Activated CD4-positive, alpha-beta T cell treated with anti-CD3 and anti-CD28 coated beads, Interleukin-2, Interleukin-6, amounts not matched to agents 100 ng/mL and 50 ng/mL, durations not matched to agents 16 hours and 8 hours (primary cell): ENCODE measurements at places on chromosomes 16 and 17.

GRCh38 chr17:28972437-28972836 lies 21.1 kb upstream of the PHF12 start:
- DNase-seq = no peak

DNA sequence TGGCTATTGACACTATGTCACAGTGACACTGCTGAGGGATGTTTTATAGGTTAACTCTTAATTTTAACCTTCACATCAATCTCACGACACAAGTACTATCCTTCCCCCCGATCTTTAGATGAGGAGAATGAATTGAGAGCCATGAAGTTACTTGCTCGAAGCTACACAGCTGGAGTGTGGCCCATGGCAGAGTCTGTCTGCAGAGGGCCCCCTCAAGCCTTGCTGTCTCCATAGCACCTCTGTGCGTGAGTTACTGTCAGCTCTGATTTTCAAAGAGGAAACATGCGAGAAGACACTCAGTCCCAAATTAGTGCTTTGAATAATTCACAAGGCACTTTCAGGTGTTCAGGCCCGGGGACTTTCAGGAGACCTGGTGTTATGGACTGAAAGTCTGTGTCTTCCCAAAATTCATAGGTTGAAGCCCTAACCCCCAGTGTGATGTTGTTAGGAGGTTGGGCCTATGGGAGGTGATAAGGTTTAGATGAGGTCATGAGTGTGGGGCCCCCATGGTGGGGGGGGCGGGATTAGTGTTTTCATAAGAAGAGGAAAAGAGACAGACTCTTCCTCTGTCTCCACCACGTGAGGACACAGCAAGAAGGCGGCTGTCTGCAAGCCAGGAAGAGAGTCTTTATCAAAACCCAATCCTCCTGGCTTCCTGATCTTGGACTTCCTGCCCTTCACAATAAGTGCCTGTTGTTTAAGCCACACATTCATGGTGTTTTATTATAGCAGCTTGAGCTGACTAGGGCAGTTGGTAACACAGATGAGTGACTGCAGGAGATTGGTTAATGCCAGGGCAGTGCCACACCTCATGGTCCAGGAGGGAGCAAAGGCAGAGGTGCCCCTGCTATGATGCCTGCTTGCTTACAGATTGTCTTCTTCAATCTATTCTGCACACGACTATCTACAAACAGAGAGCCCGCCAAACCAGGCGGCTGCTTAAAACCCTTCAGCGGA lies 281.8 kb downstream of the HAPSTR1 start:
- DNase-seq = no peak

GRCh38 chr16:50068550-50068949 lies 2.8 kb downstream of the HEATR3 start:
- DNase-seq = no peak

DNA sequence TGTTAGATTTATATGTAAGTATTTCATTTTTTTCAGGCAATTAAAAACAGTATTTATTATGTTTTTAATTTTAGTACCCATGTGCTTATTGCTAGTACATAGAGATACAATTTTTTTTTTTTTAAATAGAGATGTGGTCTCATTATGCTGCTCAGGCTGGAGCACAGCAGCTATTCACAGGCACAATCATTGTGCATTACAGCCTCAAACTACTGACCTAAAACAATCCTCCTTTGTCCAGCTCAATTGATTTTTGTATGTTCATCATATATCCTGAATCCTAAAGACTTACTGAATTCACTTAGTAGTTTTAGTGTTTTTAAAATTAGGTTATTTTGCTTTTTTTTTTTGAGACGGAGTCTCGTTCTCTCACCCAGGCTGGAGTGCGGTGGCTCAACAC lies 26.3 kb downstream of the SPECC1 start:
- no peak for DNase-seq

- no peak for DNase-seq
These were observed 123.7 kb downstream of the SNX29 start for GRCh38 chr16:12100124-12100647.

GRCh38 chr16:78220571-78220970 lies 121.1 kb downstream of the WWOX start:
- no peak for DNase-seq

GRCh38 chr17:72922219-72922618 lies 170.3 kb downstream of the SLC39A11 start:
- DNase-seq = no peak

GRCh38 chr17:27333410-27333980 lies 39.6 kb downstream of the WSB1 start:
- peak; percentile 28 for DNase-seq

GRCh38 chr17:2271985-2272702 lies 31.4 kb downstream of the SMG6 start:
- DNase-seq = peak; percentile 55

DNA sequence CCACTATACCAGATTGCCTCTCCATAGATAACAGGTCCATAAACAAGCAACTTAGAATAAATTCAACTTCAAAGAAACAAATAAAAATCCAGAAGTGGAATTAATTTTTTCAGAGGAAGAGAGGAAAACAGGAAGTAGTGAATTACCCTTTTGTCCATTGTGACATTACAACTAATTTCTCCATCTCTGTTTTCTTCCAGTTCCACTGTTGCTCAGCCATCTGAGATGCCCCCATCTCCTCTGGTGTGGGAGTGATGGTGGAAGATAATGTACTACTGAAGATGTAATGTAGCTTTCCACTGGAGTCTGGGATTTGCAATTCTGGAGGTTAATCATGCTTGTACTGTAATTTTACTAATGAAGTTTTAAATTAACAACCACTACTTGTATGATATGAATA lies 124.6 kb upstream of the TMEM97 start:
- DNase-seq = no peak

DNA sequence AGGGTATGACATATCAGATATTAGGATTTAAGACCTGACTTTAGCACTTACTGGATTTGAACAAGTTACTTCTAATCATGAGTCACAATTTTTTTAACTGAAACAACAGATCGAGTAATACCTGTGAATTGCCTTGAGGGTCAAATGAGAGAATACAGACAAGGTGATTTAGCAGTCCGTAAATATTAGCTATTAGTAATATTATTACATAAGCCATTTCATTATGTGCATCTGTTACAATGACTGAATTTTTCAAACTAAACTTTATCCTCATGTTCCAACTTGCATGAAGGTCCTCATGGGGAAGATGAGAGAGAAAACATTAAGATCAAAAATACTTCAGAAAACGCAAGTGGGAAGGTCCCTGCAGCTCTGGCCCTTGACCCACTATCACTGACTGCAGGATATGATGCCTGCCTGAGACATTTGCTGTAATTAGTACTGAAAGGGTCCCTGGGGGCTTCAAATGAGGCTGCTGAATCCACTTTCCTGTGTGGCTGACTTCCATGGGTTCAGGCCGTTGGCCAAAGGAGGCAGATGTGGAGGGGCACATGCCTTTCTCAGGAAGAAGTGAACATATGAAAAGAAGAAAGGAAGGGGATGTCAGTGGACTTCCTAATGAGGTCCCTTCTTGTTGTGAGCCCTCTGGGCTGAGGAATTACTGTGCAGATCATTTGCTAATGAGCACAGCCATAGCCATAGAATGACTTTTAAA lies 441.7 kb downstream of the CDH11 start:
- DNase-seq = no peak

DNA sequence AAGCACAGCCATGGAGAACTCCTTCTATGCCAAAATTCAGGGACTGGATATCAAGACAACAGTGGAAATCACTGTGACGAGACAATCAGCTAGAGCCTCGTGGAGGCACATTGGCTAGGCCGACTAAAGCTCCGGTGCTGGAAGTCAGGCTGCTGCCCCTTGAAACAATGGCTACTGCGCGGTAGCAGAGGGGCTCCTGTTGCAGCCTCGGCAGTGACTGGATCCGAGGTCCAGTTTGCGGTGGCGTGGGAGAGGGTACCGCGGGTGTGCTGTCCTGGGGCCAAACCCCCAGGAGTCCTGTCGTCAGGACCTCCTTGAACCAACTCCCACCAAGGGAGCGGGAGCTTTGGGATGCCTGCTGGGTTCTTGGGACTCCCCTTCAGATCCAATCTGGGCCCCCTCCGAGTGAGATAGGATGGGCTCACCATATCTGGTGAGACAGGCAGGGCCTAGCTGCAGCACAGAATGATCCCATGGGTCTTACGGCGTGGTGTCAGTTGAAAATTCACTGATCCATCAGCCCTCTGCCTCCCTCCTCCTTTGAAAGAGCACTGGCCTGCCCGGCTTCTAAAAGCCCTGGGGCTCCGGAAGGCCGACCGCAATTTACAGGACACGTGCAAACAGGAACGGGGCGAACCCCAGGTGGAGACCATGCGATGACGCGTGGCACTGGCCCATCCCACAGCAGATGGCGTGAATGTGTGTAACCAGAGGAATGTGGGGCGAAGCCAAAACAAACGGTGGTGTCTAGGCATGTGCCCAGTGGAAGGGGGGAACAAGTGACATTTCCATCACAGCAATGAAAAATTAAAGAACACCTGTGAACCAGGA lies 15.8 kb upstream of the KCNJ18 start:
- DNase-seq = no peak
